ENCODE measurements at places on chromosomes 7 and 10. TPM values are rescaled to one million over a fixed set of nuclear protein-coding genes. Genes with fewer than 3 reads are reported as not detected.

Gene GIMAP7
- 709 TPM for polyA plus RNA-seq

Gene TMEM248
- 107 TPM for polyA plus RNA-seq

Gene ITPRID1
- polyA plus RNA-seq, result not detected

Gene ZNF248
- 0.53 TPM for polyA plus RNA-seq

Gene SCIN
- polyA plus RNA-seq, result not detected

Gene TBC1D12
- 0.33 TPM for polyA plus RNA-seq

Gene LIPK
- polyA plus RNA-seq, result not detected

Gene CFAP69
- polyA plus RNA-seq, result not detected

Gene MBL2
- not detected for polyA plus RNA-seq

Gene ANKRD30A
- polyA plus RNA-seq, result not detected

Gene EEPD1
- polyA plus RNA-seq, result 2.1 TPM

Gene HOXA3
- not detected for polyA plus RNA-seq

Gene PDE1C
- not detected for polyA plus RNA-seq

Gene ZNF365
- polyA plus RNA-seq, result 4.2 TPM

Gene FGFR2
- not detected for polyA plus RNA-seq

Gene NFKB2
- 5.0 TPM for polyA plus RNA-seq

Gene GPR146
- not detected for polyA plus RNA-seq

Gene CRYGN
- not detected for polyA plus RNA-seq

Gene NME8
- polyA plus RNA-seq, result 14.1 TPM

Gene STOX1
- polyA plus RNA-seq, result not detected

Gene REPIN1
- 86.0 TPM for polyA plus RNA-seq

Gene RBP4
- polyA plus RNA-seq, result not detected

Gene SEMA3C
- 0.53 TPM for polyA plus RNA-seq

Gene AGBL3
- polyA plus RNA-seq, result 1.2 TPM

Gene LMOD2
- polyA plus RNA-seq, result not detected

Gene CYP2E1
- not detected for polyA plus RNA-seq

Gene GBF1
- polyA plus RNA-seq, result 3.5 TPM

Gene ZNF503
- 0.09 TPM for polyA plus RNA-seq

Gene STEAP1
- polyA plus RNA-seq, result not detected

Gene HMX2
- not detected for polyA plus RNA-seq

Gene SLC25A40
- 21.0 TPM for polyA plus RNA-seq

Gene CLEC2L
- polyA plus RNA-seq, result not detected

Gene SHH
- not detected for polyA plus RNA-seq

Gene PRSS2
- polyA plus RNA-seq, result not detected

Gene CALML5
- polyA plus RNA-seq, result not detected

Gene SFRP5
- polyA plus RNA-seq, result not detected

Gene GIMAP2
- polyA plus RNA-seq, result 63.1 TPM

Gene PRR15
- not detected for polyA plus RNA-seq

Gene CTNNA3
- not detected for polyA plus RNA-seq

Gene HMX3
- not detected for polyA plus RNA-seq

Gene PRSS37
- not detected for polyA plus RNA-seq

Gene ZNF273
- 1.8 TPM for polyA plus RNA-seq

Gene HECW1
- not detected for polyA plus RNA-seq

Gene ERVW-1
- polyA plus RNA-seq, result not detected

Gene HGF
- not detected for polyA plus RNA-seq

Gene LEP
- not detected for polyA plus RNA-seq

Gene RUFY2
- 5.5 TPM for polyA plus RNA-seq

All from immature natural killer cell (primary cell).